ENCODE measurements at places on chromosomes 11 and 22. TPM values are rescaled to one million over a fixed set of nuclear protein-coding genes. Genes with fewer than 3 reads are reported as not detected.

Gene POLA2
- polyA plus RNA-seq = 10.7 TPM

Gene CREBZF
- polyA plus RNA-seq = 32.7 TPM

- no peak for DNase-seq
These were observed 16.2 kb downstream of the MADD start for GRCh38 chr11:47285969-47286770.

DNA sequence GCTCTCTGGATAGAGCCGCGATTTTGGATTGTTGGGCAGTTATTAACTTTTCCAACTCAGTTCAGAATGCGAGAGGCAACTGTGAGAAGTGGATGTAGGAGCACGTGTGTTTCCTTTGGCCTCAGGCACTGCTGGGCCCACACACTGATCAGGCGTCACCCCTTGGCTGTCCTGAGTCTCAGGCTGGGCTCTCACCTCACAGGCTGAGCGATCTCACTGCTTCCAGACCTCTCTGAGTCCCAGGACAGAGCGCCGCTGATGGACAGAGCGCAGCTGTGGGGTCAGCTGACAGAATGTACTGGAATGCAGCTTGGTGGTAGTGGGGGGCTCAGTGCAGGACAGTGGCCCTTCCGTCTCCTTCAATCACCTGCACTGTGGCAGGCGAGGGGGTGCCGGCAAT is 516.2 kb downstream of the TBC1D22A start:
- no peak for DNase-seq

GRCh38 chr11:65611758-65612603 is 2.0 kb downstream of the MAP3K11 start:
- no peak for DNase-seq

DNA sequence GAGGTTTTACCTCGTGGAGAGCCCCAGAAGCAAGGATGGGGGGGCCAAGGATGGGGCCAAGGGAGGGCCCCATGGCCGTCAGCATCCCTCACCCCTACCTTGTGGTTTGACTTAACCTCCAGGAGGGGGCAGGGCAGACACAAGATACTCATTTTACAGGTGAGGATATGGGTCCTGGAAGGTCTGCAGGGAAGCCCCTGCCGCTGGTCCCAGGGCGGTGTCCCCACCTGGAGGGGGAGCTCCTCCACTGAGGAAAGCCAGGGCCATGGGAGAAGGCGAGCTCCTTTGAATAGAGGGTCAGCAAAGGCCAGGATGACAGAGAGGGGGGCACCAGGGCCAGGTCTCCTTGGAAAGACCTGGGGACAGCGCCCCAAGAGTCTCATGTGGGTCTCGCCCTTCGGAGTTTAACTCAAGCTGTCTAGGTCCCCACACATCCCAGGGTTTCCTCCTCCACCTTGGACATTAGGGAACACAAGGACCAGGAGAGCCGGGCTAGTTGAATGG is 5.9 kb upstream of the ADORA2A start:
- no peak for DNase-seq

Gene IFITM5
- polyA plus RNA-seq = not detected

Measured in urinary bladder (tissue), 4 donors.